Cortex of kidney (tissue), 1 donor: ENCODE measurements at places on chromosomes 16 and 17.

GRCh38 chr17:76014925-76015261 lies 12.2 kb downstream of the EVPL start:
- DNase-seq = no peak

- DNase-seq = no peak
Measured at GRCh38 chr17:77038884-77039555, 101.7 kb upstream of the SEC14L1 start.

DNA sequence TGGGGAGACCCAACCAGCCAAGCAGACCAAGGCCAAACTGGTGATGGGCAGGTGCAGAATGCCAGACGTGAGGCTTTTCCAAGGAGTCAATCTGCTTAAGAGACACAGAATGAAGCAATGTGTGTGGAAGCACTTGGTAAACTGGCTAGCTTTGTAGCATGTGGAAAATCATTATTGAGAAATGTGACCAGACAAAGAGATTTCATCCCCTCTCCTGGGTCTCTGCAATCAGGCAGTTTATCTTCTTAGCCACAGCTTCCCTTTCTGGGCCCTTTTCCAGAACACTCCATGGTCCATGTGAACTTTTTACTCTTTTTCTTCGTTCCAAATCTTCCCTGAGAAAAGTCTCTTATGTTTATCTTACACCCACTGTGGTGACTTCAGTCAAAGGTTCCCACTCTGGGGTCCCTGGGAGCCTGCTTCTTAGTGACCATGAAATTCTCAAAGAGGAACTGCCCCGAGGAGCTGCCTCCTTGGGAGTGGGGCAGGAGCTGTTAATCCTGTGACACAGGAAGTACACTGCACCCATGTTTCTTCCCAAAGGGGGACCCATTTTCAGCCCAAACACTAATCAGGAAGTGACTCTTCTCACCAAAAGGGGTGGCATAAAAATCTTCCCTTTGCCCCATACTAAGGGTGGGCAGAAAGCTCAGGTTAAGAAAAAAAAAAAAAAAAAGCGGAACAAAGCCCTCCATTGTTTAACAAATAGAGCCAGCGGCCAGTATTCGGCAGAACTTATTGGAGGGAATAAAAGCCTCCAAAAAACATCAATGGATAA lies 346.2 kb upstream of the ASIC2 start:
- no peak for DNase-seq

DNA sequence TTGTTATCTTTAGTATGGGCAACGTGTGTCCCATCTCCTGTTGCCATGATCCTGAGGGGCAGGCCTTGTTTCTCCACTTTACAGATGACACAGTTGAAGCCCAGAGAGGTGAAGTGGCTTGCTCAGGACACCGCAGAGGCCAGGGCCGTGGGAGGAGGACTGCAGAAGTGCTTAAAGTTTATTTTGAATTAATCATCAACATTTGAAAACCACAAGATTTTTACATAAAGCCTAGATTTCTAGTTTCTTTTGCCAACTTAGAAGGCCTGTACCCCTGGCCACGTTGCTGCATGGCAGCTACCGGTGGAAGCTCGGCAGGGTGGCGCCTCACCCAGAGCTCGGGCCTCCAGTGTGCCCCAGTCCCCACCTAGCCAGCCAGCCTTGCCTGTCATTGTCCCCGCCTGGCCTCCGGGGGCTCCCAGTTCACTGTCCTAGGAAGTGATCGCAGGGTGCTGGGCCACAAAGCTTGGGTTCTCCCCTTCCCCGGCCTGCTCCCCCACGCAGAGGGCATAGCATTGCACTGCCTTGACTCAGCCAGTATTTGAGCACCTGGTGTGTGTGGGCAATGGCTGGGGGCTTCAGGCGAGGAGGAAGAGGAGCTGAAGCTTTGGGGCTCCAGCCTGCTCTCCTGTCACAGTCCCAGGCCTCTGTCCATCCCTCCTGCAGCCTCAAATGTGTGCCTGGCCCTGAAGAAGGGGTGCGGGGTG lies 14.8 kb upstream of the ADCY7 start:
- no peak for DNase-seq
